Activated naive CD4-positive, alpha-beta T cell treated with anti-CD3 and anti-CD28 coated beads, Interleukin-2, amount 50 U/mL, for 72 hours (primary cell): ENCODE measurements at places on chromosomes 1 and 21.

- peak; percentile 71 for DNase-seq
Measured at GRCh38 chr1:156052862-156053767, 483 bp downstream of the UBQLN4 start.

GRCh38 chr1:15680131-15680530 is 4.0 kb upstream of the PLEKHM2 start:
- DNase-seq, result peak; percentile 27

- no peak for DNase-seq
Measured at GRCh38 chr1:184160236-184160635, 108.7 kb downstream of the TSEN15 start.

DNA sequence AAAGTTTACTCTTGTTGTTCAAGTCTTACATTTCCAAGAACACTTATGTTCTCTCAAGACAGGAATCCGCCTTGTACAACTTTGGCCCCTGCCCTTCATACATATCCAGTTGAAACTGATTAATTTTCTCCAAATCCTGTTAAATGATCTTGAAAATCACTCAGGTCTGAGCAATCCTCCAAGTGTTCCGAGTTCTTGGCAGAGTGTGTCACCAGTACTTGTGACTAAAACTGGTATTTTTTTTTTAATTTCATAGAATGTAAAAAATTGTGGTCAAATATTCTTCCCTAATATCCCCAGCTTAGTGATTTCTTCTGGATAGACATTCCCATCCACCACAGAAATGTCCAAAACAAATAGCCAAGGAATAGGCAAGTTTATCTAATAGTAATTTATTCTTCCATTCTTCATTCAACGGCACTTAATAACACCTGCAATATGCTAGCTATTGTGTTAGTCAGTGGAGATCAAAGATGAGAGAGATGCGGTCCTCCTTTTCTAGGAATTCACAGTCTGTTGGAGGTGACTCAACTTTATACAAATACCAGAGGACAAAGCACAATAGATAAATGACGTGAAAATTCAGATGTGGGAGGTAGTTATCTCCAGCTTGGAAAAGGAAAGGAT is 71.4 kb downstream of the DIRAS3 start:
- DNase-seq, result no peak

GRCh38 chr1:245353915-245354775 is 199.4 kb downstream of the KIF26B start:
- no peak for DNase-seq

DNA sequence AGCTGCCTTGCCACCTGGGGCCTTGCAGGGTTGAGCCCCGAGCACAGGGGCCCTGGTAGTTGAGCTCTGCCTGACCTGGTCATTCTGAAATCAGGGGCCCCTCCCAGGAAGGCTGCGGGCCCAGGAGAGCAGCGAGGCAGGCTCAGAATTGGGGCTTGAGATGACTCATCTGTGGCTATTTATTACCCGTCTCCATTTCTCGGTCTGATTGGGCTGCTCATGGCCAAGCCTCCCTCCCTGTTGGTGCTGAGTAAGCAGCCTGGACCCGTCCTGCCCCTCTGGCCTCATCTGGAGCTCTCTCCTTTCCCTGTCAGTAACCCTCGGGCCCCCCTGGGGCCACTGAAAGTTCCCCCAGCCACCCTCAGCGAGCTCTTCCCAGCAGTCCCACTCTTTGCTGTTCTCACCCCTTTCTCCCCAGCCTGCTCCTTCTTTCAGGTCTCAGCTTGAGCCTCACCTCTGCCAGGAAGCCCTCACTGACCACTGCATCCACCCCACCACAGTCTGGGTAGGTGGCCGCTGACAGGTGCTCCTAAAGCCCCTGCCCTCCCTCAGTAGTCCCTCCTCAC is 11.0 kb upstream of the TNFRSF8 start:
- DNase-seq, result peak; percentile 64
